ENCODE measurements at places on chromosomes 1 and 21.

DNA sequence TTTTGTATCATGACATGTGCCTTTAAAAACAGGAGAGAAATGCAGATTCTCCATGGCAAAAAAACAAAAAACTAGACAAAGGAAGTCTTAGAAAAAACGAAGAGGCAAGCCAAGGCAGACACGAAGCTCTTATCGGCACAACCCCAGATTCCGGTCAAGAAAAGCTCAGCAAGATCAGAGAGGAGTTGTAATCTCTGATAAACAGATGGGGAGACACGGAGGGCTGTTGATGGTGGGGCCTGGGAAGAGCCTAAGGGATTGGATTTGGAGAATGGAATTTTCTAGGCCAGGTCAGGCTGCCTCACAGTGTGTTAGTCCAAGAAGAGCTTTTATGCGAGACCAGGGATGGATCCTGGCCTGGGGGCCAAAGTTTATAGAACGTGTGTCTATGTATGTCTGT, 96.2 kb upstream of the AKT3 start:
- DNase-seq = no peak

GRCh38 chr1:17097787-17098186, 21.5 kb downstream of the PADI2 start:
- no peak for DNase-seq

- DNase-seq = no peak
These were observed 474.4 kb upstream of the NR5A2 start for GRCh38 chr1:199553104-199553503.

DNA sequence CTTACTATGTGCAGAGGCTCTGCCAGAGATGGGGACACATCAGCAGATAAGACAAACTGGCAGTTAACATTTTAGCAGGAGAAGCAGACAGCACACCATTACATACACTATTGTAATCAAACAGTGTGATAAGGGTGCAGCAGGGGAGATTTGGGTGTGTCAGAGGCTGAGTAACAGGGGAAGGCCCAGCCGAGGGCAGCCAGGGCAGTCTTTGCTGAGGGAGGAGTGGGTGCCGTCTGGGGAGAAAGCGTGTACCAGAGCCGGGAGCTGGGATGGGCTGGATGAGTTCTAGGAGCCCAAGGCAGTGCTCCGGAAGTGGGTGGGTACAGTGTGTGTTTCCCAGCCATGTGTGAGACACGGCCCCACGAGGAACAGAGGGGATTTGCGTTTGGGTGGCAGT, 31.2 kb downstream of the KCNA10 start:
- no peak for DNase-seq

GRCh38 chr1:239814306-239814881, 277.3 kb upstream of the FMN2 start:
- DNase-seq = no peak

GRCh38 chr1:67599085-67599484, 85.9 kb upstream of the GADD45A start:
- no peak for DNase-seq

GRCh38 chr1:43304771-43305300, 4.1 kb downstream of the TIE1 start:
- no peak for DNase-seq

DNA sequence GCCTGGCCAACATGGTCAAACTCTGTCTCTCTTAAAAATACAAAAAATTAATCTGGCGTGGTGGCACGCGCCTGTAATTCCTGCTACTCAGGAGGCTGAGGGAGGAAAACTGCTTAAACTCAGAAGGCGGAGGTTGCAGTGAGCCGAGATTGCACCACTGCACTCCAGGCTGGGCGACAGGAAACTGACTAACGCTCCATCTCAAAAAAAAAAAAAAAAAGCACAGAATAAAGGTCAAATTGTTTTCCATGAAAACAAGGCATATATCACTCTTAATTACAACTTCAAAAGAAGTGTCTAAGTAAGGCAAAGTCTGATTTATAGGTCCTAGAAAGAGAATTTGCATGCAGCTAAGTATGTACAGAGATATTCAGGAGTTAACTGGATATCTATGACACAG, 25.6 kb downstream of the EYA3 start:
- DNase-seq = no peak

- DNase-seq = no peak
These were observed 38.1 kb upstream of the NBL1 start for GRCh38 chr1:19605967-19606366.

DNA sequence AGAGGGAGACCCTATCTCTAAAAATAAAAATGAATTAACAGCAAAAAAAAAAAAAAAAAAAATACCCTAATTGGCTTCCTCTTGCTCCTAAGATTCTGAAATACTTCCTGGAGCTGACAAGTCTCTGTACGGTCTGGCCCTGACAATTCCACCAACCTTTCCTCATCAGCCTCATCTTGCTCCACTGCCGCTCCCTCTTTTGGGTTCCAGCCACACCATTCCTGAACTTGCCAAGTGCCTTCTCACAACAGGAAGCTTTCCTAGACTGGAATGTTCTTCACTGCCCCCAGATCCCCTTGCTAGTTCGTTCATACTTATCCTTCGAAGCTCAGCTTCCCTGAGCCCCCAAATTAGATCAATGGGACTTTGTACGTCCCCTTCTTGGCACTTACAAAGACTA, 37.0 kb downstream of the AKNAD1 start:
- DNase-seq = no peak

GRCh38 chr1:94095112-94095637, 25.8 kb downstream of the ABCA4 start:
- no peak for DNase-seq

GRCh38 chr1:183636334-183636682, 725 bp upstream of the ARPC5 start:
- DNase-seq = no peak

- no peak for DNase-seq
These were observed 22.8 kb downstream of the RAB7B start for GRCh38 chr1:205980237-205980870.

DNA sequence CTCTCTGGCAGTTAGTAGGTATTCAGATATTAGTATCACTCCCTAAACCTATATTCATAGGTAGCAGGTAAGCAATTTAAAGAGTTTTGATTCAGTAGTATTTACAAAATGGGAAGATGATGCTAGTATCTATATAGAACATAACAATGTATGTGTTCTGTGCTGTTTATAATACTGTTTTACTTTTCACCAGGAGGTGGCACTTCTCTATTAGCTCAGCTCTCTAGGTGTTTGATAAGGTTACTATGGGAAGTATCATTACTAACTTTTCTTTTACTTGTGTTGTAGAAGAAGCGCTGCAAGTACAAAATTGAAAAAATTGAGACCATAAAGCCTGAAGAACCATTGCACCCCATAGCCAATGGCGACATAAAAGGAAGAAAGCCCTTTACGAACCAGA, 49.4 kb upstream of the FASLG start:
- no peak for DNase-seq

DNA sequence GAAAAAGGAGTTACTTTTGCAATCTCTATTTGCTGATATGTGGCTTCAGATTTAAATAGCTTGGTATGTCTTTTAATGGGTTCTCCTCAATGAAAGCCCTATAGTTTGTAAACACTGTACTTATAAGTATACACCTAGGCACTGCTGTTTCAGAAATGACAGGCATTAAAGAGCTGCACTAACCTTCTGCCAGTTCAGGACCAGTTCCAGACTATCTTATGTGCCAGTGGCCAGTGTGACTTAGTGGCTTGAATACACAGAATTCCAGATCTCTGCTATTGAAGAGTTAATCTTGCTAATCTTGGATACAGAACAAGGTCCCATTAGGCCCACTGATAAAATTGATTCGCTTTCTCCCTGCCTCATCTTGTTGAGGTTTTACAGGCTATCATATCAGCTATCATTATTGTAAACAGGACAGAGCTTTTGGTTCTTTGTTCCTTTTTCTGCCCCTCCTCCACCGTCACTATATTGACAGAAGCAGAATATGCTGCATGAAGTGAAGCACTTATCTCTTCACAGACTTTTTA, 337.5 kb downstream of the LRRIQ3 start:
- DNase-seq = no peak

GRCh38 chr1:23936481-23937176, 23.0 kb upstream of the PNRC2 start:
- no peak for DNase-seq

GRCh38 chr21:45460011-45460565, 55.1 kb downstream of the COL18A1 start:
- no peak for DNase-seq

GRCh38 chr1:221994939-221995338, 253.1 kb upstream of the DUSP10 start:
- no peak for DNase-seq

DNA sequence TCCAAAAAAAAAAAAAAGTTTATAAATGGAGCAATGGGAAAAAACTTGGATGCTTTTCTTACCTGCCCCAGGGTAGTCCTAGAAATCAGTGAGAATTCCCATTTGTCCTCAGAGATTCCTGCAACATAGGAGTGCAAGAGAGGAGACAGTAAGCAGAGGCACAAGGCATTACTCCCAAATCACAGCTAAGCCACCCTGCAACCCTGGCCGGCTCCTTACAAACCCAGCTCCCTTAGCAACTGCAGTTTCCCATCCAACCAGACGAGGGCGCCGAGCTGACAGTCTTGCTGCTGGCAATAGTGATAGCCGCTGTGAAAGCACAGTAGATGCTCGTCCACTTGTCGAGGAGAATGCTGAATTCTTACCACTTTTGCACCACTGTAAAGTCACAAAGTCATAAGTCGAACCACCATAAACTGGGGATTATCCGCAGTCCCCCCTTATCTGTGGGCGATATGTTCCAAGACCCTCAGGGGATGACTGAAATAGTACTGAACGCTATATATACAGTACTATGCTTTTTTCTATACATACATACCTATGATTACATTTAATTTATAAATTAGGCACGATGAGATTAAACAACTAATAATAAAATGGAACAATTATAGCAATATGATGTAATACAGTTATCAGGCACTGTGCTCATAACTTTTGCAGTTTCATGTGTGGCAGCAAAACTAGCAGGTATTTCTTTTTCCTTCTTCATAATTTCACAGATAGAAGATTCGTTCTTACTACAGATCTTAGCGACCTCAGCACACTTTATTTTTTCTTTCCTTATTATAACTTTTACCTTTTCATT, 6.0 kb upstream of the PITHD1 start:
- DNase-seq = peak; percentile 76

GRCh38 chr1:226881515-226882185, 11.2 kb downstream of the PSEN2 start:
- DNase-seq = no peak

- no peak for DNase-seq
These were observed 31.2 kb upstream of the CSF3R start for GRCh38 chr1:36513676-36514473.

DNA sequence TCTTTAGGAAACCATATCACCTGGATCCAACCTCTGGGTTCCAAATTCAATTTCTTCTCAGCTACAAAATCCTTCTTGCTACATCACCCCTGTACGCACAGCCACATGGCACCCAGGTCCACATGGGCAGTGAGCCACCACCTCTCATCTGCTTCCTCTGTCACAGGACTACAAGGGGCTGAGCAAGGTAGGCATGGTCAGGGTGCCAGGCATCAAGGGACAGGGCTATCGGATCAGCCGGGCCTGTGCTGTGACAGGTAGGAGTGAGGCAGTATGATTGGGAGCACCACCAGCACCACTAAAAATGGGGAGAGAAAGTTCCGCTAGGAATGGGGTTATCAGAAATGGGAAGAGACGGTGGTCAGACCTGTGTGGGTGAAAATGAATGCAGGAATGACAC, 29.4 kb downstream of the S100A6 start:
- DNase-seq = no peak

GRCh38 chr1:59900640-59901039, 25.9 kb downstream of the CYP2J2 start:
- DNase-seq = no peak

DNA sequence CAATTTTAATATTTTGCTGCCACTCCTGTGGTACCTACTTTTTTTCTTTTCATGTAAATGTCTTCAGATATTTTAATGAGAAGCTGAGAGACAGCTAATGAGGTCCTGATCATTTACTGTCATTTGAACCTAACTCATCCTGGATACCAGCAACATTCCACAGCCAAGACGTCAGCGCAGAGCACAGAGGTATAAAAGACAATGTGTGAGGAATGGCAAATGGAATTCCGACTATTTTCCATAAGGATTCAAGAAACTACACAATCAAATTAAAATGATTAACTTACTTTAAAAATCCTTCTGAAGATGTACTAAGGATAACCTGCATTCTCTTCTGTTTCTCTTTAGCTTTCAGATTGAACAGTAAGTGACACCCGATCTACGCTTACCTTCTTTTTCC, 38.8 kb downstream of the HEATR1 start:
- DNase-seq = no peak

- DNase-seq = no peak
These were observed 30.3 kb upstream of the XPR1 start for GRCh38 chr1:180601512-180601911.

DNA sequence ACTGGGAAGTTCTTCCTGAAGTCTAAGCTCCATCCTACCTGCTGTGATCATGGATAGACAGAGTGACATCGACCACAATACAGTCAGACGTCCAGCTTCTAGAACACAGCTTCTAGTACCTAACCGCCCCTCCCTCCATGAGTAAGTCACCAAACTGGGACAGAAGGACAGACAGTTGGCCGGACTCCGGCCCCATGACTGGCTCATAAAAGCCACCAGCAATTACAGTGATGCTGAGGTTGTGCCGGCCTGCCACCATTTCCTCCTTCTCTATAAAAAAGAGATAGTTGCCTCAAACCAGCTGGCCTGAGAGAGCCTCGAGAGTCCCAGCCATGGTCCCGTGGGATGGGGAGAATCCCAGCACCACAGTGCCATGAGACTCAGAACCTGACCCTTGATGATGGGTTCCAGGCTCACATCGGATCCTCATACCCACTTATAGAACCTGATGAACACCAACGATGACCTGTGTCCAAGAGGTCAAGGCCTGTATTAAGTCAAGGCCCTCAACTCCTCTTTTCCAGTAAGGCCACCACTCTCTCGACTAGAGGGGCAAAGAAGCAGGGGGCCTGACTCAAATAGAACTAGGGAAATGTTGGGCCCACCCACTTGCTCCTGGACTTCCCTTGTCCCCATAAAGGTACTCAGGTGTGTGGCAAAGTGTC, 3.4 kb downstream of the MEF2D start:
- DNase-seq = no peak

DNA sequence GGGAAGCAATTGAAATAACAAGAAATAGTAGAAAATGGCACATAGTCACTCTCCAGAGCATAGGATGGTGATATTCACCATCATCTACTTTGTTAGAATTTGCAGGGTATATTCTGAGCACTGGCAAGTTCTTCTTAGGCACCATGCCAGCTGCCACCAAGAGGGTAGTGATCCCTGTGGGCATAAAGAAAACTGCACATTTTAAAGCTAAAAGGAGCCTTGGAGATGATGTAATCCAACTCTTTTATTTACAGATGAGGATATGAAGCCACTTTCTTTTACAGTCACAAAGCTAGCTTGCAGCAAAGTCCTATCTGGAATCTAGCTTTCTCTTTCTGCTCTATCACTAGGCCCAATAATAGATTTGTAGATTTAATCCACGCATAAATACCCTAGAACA, 69.0 kb downstream of the PTGER3 start:
- DNase-seq = no peak
